ENCODE measurements at places on chromosomes 11 and 22.

DNA sequence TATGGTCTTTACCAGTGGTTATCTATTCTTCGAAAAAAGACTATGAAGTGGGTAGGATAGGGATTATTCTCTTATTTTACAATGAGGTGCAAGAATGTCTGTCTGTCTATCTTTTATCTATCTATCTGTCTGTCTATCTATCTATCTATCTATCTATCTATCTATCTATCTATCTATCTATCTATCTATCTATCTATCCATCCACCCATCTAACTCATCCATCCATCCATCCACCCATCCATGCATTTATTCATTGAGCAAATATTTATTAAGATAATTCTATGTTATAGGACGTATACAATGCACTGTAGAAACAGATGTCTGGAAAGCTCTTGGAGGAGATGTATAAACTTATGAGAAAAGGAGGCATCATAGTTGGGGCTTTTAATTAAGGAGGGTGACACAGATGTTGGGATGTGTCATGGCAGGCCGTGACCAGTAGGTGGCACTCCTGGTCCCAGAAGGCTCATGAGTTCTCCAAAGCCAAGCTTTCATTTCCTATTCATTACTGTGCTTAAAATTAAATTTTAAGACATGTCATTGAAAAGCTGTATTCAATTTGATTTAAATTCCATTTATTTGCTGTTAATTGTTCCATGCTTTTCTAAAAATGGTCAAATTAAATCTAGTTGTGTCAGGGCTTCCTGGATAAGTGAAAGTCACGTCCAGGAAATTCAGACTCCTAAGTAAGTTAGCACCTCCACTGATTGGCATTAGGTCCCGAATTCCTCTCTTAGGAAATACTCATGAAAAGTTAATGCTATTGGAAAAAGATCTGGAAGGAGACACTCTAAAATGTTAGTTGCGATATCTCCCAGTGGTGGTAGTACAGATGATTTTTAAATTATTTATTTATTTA is 19.0 kb upstream of the E2F8 start:
- peak; percentile 19 for DNase-seq

GRCh38 chr11:117997406-117997805 is 11.2 kb downstream of the IL10RA start:
- DNase-seq: no peak

DNA sequence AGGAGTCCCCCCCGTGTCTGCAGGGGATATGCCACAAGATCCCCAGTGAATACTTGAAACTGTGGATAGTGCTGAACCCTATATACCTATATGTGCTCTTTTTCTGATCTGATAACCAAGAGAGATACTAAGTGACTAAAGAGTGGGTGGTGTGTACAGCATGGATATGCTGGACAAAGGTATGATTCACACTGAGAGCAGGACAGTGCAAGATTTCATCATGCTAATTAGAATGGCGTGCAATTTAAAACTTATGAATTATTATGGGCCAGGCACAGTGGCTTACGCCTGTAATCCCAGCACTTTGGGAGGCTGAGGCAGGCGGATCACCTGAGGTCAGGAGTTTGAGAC is 90.2 kb upstream of the ALKBH3 start:
- no peak for DNase-seq

DNA sequence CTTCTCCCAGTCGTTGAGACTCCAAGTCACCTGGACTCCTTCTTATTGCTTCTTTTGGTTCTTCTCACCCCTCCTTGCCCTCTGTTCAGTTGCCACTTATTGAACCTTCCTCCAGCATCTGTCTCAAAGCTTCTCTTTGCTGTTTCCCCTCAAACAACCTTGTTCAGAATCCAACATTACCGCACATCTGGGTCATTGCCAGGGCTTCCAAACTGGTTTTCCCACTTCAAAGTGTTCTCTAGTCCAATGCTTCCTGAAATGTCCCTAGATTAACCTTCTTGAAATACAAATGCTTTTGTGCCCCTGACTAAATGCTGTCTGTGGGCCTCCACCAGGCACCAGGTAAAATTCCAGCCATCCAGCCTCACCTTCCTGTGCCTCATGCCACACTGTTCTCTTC is 100.8 kb upstream of the TTC12 start:
- no peak for DNase-seq

DNA sequence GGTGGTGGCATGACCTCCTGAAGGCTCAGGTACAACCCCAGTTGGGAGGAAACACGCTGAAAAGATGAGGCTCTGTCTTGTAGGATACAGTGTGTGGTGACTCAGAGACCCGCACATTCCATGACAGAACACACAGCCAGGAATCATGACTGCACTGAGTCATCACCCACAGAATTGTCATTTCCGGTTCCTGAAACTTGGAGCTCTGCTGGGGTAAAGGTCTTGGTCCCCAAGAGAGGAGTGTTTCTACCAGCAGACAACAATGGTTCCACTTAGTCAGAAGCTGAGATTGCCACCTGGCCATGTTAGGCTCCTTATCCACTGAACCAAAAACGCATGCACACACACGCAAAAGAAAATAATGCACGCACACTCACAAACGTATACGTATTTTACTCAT is 31.5 kb upstream of the CYB5R3 start:
- DNase-seq: peak; percentile 78

- no peak for DNase-seq
Measured at GRCh38 chr11:88431675-88432341, 94.3 kb upstream of the CTSC start.

Measured in amniotic stem cell (primary cell).